ENCODE measurements at places on chromosomes 16 and 17.

DNA sequence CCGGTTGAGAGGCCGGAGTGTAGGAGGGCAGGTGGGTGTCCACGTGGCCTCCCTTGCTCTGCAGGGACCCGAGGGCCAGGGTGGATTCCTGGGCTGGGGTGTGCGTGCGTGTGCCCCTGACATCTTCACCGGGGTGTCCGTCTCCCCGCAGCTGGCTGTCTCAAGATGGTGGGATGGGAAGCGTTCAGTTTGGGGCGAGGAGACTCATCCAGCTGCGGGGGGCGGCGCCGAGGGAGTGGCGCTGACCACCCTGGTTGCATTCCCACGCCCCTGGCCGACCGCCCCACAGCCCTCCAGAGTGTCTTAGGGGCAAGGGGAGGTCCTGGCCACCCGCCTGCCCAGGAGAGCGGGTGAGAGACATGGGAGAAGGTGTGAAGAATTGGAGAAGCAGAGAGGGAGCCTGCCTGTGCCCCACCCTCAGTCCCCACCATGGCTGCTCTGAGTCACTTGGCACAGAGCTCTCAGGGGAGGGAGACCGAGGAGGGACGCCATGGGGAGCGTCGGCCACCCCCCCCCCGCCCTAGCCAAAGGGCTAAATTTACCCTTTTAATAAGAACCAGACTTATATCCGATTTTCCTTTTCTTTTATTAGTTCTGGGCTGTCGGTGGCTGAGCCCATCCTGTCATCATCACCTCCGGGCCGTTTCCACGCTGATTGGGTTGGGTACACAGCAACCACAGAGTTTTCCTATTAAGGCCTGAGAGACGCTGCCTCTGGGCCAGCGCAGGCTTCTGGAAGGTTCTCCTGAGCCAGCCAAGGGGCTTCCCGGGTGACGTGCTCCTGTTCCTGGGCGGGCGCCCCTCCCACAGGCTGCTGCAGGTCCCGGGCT, 22.0 kb downstream of the BAHCC1 start:
- DNase-seq, result no peak

DNA sequence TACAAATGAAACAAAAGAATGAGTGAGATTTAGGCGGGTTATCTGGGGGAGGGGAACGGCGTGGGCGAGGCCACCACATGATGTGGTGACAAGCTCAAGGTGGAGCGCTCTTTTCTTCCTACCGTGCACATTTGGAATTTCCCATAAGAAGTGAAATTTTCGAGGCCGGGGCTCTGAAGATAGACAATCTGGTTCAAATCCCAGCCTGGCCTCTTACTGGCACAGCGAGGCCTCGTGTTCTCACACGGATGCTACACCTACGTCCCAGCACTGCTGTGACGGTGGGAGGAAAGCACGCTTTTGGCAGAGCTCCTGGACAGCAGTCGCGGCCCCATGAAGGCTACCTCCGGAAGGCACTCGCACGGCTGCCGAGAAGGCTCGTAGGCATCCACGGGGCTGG, 25.2 kb downstream of the ZDHHC7 start:
- DNase-seq, result no peak

DNA sequence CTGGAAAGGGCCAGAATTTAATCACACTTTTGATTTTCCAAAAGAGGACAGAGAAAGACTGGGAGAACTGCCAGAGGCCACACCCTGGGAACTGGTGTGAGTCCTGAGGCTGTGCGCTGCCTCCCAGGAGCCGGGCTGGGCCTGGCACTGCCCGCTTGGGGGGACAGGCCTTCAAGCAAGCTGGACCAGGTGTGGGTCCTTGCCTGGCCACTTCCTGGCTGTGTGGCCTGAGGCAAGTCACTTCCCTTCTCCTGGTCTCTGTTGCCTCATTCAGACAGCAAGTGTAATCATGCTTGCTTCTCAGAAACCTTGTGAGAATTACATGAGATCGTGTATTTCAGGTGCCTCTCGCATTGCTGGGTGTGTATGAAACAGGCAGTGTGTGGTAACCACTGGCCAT, 143.0 kb downstream of the SNX29 start:
- no peak for DNase-seq

DNA sequence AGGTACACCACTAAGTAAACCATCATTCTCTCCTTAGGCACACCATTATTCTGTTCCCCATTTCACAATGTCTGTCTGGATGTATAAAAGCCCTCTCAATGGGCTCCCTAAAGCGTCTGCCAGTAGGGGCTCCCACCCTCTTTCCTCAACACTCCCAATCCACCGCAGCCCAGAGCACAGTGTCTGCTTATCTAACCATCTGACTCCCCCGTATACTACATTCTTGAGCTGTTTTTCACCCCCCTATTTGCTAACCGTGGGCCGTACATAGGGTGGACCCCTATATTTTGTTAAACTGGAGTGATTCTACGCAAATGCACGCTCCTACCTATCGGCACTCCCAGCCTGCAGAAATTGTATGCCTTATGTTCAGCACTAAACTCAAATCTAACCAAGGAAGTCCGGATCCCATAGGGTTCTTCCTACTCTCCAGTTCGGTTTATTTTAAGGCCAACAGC, 685 bp upstream of the PSMD3 start:
- no peak for DNase-seq

DNA sequence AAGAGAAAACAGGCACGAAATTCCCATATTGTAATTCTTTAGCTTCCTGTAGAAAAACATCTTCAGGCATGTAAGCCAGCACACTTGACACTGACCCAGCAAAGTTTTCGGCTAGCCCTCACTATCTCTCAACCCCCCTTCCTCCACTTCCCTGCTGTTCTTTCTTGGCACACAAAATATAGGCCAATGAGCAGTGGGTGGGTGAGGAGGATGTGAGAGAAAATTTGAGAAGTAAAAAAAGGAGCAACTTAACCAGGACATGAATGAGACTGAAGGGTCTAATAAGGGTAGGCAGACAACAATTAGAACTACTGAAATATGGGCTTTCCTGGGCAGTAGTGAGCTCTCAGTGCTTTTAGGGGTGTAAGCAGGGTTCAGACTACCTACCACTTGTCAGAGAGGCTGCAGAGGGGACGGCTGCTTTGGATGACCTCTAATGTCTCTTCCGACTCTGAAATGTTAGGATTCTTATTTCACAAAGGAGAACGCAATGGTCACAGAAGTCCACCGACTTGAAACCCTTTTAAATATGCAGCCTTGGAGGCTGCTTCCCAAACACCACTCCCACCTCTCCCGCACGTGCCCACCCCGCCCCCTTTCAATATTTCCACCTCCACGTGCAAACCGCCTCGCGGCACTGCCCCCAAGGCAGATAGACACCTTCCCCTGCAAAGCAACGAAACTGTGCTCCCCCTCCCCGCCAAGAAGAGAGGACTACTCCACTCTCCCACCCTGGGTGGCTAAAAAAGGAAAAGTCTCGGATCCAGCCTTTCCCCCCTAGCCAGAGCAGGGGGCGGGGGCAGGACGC, 889 bp downstream of the MBTD1 start:
- no peak for DNase-seq

DNA sequence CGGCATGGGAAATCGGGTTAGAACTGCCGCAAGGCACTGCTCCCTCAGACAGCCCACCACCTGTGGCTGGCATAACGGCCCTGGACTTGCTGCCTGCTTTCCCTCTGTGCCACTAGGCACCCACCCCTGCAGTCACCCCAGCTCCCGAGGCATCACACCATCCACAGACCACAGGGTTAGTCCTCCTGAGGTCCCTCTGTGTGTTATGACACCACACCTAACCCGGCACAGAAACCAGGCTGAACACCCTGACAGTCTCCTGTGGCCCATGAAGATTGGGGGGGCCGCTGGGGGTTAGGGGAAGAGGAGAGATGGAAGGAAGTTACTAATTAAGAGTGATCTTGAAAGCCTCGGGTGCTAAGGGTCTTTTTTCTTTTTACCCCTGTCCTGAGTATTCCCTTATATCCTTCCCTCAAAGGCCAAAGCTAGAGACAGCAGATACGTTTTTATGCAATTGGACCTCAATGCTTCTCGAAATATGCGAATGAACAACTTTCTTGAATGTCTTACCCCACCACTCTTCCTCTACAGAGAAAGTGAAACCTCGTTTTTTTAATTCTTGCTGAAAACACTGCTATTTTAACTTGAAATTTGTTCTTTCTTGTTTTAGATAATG, 7.0 kb downstream of the CYTH1 start:
- no peak for DNase-seq

DNA sequence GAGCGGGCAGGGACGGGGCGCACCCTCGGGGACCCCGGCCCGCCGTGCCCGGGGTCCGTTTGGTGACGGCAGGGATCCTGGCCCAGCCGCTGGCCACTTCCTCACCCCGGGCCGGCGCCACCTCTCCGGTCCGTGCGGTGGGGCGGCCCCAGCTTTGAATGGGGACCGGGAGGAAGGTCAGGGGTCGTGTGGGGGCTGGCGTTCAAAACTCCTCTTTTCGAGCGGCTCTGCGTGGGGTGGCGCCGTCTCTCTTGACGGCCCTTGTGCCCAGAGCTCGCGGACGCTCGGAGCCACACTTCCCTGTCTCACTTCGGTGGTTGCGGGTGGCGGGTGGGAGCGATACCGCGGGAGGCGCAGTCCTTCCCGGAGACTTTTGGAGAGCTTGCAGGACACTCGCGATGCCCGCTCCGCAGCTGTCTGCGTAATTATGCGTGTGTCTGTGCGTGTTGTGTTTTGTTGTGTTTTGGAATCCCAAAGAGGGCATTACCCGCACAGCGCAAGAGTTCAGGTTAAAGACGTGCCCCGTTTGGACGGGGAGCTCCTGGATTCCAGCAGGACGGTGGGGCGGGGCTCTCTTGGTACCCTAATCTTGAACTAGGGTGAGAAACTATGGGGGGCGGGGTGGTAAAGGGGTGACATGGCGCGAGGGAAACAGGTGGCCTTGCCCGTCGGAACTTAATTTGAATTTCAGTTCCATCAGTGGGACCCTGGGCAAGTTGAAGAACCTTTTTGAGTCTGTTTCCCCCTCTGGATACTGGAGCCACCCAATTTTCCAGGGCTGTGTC, 637 bp downstream of the PLCG2 start:
- DNase-seq, result no peak

DNA sequence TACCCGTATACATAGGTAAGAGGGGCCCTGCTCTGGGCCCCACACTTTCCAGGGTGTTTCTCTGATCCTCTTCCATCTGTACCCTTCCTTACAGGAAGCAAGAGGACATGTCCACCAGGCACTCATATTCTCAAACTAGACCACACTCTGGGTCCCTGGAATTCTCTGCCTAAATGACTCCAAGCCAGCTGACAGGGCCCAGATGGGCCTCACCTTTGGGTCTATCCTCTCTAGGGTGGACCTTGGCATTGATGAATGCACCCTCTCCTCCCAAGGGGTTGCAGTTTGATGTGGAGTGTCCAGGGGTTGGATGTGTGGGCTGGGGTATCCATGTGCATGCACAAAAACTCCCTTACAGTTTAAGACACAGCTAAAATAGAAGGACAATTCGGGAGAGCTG, 95.8 kb downstream of the ASIC2 start:
- DNase-seq, result no peak

DNA sequence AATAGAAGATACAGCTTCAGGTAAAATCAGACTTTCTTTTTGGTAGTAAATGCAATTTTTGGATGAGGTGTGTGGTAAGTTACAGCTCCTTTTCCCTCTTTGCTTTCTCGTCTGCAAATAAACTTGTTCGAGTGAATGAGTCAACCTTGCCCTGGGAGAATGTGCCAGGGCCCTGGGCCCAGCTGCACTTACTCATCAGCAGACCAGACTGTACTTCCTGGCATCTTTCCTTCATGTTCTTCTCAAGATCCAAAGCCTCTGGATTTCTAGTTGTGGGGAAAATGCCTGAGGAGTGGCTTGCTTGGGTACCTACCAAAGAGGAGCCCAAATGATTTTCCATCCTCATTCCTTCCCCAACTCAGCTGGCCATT, 5.4 kb upstream of the G6PC1 start:
- DNase-seq, result no peak

GRCh38 chr17:64174686-64175456, 44.9 kb upstream of the ERN1 start:
- DNase-seq, result no peak

GRCh38 chr16:56481468-56482122, 30.2 kb downstream of the OGFOD1 start:
- no peak for DNase-seq

GRCh38 chr16:64356267-64356666, 765.6 kb downstream of the CDH11 start:
- DNase-seq, result no peak

Measured in stimulated activated CD8-positive, alpha-beta memory T cell treated with anti-CD3 and anti-CD28 coated beads, Interleukin-15, amount 100 ng/mL, for 4 hours (primary cell).